ENCODE measurements at places on chromosomes 11 and 22. TPM values are rescaled to one million over a fixed set of nuclear protein-coding genes. Genes with fewer than 3 reads are reported as not detected.

The CECR2 gene
- under 0.01 TPM for total RNA-seq

The ACTN3 gene
- under 0.01 TPM for total RNA-seq

The B4GALNT4 gene
- total RNA-seq = 0.59 TPM

The CLMP gene
- total RNA-seq = 162 TPM

The MS4A6E gene
- total RNA-seq = not detected
